Stimulated activated CD8-positive, alpha-beta memory T cell treated with anti-CD3 and anti-CD28 coated beads, Interleukin-7, amount 100 ng/mL, for 1 hour (primary cell): ENCODE measurements at places on chromosomes 6 and 20.

DNA sequence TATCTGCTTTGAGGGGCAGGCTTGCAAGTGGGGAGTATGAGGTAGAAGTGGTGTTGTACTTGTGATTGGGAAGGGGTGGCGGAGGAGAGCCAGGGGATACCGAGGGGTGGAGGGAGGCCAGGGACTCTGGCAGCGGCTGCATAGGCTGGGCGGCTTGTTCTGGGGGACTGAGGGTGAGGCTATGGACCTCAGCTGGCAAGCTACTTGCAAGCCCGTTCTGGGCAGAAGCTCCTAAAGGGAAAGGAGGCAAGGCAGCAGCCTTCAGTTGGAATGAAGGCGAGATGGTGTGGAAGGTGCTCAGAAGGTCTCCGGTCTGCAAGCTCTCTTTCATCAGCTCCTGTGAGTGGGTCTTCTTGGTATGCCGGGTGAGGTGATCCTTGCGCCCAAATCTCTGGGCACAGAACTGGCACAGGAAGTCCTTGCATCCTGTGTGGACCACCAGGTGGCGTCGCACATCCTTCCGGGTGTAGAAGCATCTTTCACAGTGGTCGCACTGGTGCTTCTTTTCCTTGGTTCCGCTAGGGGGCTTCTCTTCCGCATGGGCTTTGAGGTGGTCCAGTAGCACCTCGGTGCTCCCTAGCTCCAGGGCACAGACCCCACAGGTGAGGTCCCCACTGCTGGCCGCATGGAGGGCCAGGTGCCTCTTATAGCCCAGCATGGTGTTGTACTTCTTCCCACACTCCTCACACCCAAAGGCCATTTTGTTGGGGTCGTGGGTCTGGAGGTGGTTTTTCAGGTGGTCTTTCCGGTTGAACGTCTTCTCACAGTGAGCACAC is 66.0 kb downstream of the PLAGL1 start:
- DNase-seq, result peak; percentile 41

DNA sequence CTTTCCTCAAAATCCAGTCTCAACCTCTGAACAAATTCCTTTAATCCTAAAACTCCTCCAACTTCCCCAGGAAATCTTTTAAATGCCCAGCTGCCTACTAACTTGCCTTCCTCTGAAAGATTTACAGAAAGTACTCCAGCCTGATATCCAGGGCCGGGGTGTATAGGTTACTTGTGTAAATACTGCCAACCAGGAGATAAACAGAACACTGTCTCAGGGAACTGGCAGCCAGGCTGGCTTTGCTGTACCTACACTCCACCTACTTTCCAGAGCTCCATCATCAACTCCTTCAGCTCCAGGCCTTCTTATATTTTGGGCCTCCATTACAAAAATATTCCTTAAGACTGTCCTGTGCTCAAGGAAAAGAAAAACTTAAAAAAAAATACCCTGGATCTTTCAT is 85.9 kb downstream of the CEP162 start:
- DNase-seq, result no peak

DNA sequence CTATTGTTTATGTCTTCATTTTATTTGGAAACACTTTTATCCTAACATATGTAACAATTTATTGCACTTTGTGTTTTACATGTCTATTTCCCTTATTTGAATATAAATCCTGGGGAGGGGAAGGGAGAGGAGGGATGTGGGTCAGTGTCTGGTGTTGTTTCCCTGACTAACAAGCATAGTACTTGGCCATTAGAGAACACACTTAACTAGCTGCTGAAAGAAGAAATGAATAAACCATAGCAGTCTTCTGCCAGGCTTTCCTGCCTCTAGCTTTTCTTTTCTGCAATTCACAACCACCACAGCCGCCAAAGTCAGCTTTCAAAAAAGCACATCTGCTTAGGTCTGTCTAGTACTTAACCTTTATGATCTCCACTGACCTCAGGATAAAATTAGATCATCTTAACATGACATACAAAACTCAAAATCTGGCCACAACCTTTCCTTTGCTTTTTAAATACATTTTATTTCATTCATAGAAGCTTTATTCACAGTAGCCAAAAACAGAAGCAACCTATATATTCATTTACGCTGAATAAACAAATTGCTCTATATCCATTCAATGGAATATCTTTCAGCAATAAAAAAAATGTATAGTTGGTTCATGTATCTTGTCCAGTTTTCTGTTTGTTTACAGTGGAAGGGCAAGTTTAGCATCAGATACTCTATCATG is 16.3 kb downstream of the PDSS2 start:
- no peak for DNase-seq

DNA sequence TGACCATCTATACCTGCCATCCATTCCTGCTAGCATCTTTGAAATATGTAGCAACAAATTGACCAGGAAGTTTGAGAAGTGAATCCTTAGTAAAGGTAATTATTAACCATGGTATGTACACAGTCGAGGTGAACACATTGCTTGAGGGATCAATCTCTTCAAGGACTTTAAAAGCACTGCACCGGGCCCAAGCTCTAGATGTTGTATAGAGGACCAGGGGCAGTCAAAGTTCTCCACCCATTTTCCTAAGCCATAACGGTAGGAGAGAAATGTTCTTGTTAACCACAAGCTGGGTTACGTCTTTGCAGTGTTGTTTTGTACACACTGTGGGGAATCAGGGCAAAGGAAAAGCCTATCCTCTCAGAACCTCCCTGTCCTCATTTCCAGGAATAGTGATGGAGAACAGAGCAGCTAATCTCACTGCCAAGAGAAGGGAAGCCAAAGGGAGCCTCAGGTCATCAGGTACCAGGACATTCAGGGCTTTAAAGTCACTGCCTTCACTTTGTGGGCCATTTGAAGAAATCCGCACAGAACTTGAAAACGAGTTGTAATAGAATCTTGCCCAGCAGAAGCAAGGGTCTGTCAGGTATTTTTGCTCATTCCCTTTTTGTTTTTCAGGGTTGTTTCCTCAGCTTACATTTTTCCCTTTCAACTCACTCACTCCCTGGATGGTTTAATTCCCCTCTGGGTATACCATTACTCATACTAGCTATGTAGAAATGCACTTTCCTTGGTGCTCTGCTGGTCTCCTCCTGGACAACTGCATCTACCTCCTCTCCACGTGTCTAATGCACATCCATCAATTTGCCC is 5.3 kb upstream of the PM20D2 start:
- DNase-seq, result no peak

DNA sequence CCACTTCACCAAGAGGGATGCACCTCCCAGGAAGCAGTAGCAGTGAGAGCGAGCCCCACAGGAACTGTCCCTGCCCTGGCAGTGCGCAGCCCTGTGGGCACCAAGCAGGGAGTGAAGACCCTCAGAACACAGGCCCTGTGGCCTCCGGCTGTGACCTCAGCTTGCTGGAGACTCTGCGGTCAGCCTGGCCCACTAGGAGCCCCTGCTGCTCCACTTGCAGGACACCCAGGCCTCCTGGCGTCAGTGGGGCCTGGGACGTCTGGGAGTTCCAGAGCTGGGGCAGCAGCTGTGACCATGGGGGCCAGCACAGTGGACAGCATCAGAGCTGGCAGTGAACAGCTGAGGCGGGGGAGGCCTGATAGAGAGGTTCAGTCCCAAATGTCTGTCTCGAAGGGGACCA is 28.3 kb downstream of the PXDC1 start:
- DNase-seq, result no peak

GRCh38 chr6:152221806-152222628 is 414.5 kb downstream of the ESR1 start:
- no peak for DNase-seq

DNA sequence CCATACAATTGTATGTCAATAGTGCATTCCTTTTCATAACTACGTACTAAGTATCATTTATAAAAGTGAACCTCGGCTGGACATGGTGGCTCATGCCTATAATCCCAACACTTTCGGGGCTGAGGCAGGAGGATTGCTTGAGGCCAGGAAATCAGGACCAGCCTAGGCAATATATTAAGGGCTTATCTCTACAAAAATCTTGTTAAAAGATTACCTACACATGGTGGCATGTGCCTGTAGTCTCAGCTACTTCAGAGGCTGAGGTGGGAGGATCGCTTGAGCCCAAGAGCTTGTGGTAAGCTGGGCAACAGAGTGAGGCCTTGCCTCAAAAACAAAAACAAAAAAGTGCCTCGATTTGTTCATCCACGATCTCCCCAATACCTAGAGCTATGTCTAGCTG is 449.7 kb upstream of the SULF2 start:
- no peak for DNase-seq

DNA sequence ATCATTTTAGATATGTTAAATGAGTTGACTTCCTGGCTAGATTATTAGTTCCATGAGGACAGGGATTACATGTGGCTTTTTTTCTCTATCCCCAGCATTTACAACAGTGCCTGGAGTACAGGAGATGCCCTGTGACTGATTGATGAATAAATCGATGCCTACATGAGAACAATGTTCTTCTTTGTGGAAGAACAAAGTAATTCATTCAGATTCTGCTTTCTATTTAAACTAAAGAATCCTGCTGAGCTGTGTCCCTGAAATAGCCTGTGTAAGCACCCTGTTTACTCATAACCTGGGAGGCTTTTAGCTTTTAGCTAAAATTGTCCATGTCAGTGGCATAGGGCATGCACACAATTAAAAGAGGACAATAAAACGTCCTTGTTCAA is 125.1 kb upstream of the BTBD3 start:
- no peak for DNase-seq

DNA sequence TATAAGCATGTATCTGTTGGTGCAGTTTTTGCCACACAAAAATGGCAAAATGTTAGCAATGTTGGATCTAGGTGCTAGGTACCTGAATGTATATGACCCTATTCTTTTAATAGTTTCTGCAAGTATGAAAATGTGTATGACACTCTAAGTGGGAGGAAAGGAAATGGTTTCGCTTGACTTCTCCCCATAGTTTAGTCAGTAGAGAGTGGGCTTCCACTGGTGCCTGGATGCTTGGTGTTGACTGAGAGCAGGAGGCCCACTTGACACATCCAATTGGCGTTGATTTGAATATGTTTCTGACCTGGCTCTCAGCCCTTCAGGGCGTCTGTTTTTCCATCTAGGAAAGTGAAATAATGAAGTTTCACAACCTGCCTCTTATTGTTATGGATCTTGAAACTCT is 41.8 kb upstream of the GABRR1 start:
- no peak for DNase-seq

- DNase-seq, result no peak
Measured at GRCh38 chr6:139977887-139978332, 603.5 kb upstream of the CITED2 start.

GRCh38 chr20:60395991-60396390 is 437.8 kb downstream of the CDH26 start:
- no peak for DNase-seq

DNA sequence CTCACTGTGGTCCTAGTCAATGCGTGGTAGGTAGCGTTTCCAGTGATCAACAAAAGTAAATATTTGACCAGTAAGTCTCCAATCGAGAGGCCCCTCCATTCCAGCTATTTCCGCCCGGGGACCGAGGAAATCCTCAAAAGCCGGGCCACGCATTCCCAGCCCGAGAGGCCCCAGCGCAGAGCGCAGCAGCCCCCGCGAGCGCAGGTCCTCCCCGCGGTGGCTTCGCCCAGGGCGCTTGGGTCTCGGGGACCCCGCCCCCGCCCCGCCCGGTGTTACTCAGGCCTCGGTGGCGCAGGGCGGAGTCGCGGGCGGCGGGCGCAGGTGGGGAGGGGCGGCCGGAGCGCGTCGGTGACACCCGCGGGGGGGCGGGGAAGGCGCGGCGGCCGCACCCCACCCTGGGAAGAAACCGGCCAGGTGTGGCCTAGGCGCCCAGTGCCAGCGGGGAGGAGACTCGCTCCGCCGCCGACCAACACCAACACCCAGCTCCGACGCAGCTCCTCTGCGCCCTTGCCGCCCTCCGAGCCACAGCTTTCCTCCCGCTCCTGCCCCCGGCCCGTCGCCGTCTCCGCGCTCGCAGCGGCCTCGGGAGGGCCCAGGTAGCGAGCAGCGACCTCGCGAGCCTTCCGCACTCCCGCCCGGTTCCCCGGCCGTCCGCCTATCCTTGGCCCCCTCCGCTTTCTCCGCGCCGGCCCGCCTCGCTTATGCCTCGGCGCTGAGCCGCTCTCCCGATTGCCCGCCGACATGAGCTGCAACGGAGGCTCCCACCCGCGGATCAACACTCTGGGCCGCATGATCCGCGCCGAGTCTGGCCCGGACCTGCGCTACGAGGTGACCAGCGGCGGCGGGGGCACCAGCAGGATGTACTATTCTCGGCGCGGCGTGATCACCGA is at the start of gene DSP:
TSS of gene DSP (plus strand) at position 497 of the 890 bp plus-strand sequence. CDS start at position 742, 245 bp downstream.
- no peak for DNase-seq

DNA sequence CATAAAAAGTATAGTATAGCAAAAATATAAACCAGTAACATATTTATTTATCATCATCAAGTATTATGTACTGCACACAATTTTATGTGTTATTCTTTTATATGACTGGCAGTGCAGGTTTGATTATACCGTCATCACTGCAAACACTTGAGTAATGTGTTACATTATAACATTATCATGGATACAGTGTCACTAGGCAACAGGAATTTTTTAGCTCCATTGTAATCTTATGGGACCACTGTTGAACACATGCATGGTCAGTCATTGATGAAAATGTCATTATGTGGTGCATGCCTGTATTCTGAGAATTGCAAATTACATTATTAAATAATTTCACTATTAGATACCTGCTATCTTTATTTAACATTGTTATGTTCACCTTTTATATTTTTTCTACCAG is 29.1 kb upstream of the OR2J2 start:
- no peak for DNase-seq

DNA sequence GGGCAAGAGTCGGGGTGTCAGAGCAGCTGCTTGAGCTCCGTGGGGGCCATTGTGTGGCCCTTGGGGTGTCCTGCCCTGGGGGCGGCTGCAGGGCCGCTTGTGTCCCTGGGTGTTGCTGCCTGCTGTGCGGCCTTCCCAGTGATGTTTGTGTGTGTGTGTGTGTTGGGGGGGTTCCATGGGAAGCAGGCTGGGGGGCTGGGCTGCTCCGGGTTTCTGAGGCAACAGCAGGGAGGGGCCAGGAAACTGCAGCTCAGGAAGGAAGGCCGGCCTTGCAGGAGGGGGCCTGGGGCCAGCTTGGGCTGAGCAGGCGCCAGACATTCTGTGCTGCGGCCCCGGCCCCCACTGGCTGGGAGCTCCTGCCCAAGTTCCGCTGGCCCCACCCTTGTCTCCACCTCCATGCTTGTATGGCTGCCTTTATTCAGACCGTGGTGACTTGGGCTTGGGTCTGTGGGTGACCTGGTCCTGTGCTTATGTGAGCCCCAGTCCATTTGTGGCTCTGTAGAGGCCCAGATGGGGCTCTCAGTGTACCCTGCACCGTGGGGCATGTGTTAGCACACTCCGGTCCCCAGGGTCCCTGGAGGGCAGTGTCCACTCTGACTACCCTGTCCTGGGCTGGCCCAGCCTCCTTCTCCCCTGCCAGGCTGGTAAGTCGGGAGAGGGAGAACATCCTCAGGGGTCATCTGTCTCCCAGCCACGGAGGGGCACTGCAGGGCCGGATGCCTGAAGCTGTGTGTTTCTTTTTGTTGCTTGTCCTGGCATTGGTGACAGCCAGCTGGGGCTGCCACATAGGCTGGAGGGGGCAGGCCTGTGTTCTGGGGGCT is 4.6 kb upstream of the SOX18 start:
- DNase-seq, result no peak

- DNase-seq, result no peak
Measured at GRCh38 chr6:47109281-47109680, 67.1 kb upstream of the ADGRF1 start.

GRCh38 chr6:137791281-137792159 is 75.5 kb upstream of the TNFAIP3 start:
- no peak for DNase-seq

GRCh38 chr6:87714093-87714842 is 12.2 kb upstream of the AKIRIN2 start:
- no peak for DNase-seq
